ENCODE measurements at places on chromosomes 5 and 9. TPM values are rescaled to one million over a fixed set of nuclear protein-coding genes. Genes with fewer than 3 reads are reported as not detected.

DNA sequence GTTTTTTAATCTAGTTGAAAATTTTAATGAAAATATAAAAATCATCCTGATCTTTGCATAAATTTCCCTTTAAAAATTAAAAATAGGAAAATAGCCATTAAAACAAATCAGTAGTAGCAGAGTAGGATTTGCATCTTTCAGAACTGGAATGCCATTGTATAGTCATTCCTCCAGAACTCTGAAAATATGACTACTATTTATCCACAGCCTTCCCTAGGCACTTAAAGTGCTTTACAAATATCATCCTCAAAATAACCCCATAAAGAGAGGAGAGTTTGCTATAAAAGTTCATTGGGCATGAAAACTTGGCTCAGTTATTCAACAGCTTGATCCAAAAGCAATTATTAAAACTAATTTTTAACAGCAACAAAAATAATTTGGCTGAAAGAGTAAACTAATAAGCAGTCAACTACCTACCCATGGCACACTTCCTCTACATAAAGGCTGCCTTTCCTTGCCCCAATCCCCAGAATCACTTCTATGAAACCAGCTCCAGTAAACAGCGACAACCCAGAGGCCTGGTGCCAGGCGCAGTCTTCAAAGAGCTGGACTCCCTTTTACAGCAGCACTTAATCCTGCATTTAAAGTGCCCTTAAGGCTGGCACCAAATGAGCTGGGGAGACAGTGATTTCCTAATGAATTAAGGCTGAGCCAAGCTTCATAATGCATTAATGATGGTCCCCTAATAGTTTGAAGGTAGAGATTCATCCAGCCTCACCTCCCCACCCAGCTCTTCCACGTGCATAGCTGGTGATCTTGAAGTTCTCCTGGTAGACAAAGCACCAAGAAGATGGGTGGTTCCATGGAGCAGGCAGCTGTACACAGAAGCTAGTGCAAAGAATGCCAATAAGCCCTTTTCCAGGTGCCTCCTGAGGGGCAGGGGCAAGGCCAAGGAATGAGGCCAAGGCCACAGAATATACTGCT, 36.1 kb downstream of the LHFPL2 start:
- no peak for DNase-seq

DNA sequence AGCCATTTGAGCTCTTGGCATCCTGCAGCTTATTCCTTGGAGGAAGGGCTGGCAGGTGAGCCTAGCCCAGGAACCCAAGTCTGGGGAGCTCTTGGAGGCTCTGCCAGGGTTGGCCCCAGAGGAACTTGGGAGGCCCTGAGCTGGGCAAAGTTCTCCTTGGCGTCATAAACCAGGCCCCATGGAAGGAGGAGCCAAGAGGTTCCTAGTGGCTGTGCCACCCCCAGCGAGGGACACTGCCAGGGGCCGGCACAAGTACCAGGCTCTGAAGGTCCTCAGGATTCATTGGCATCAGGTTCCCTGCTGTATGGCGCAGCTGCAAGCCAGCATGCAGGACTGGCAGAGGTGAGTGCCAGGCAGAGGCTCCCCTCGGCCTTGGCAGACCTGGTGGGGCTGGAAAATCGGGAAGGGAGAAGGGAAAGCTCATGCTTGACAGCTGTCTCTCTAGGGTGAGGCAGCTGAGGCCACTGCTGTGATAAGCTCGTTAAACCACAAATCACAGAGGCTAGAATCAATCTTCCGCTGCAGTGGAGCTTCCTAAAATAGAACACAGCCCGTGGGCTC, 54.6 kb upstream of the SYNPO start:
- DNase-seq = no peak

DNA sequence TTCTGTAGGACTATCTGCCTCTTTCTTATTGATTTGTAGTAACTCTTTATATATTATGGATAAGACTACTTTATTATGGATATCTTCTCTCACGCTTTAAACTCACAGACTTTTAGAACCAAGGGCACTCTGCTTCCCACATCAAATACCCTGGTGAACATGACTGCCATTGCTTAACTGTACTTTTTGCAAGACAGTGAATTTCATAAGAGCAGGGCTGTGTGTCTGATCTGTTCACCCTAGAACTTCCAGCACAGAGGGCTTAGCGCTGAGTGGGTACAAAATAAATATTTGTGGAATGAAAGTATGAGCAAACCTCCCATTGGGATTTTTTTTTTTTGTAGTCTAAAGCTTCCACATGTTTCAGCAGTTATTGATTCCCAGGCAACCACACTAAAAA, 84.8 kb downstream of the CFAP77 start:
- no peak for DNase-seq

DNA sequence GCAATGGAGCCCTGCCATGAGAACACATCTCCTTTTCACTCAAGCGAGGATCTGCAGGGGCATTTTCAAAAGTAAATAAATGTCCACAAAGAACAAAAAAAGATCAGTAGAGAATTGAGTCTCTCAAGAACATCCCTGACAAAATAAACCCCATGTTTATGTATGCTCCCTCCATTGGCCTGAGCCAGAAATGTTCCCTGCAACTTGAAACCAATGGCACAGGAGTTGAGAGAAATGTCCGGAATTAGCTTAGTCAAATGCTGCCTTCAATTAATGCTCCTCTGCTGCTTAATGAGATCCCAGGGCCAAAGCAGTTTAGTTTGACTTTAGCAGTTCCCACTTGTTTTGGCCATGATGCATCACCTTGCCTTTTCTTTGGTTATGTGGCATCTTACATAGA, 238.3 kb downstream of the EBF1 start:
- no peak for DNase-seq

SLC28A3 gene
- 0.16 TPM for total RNA-seq

DNA sequence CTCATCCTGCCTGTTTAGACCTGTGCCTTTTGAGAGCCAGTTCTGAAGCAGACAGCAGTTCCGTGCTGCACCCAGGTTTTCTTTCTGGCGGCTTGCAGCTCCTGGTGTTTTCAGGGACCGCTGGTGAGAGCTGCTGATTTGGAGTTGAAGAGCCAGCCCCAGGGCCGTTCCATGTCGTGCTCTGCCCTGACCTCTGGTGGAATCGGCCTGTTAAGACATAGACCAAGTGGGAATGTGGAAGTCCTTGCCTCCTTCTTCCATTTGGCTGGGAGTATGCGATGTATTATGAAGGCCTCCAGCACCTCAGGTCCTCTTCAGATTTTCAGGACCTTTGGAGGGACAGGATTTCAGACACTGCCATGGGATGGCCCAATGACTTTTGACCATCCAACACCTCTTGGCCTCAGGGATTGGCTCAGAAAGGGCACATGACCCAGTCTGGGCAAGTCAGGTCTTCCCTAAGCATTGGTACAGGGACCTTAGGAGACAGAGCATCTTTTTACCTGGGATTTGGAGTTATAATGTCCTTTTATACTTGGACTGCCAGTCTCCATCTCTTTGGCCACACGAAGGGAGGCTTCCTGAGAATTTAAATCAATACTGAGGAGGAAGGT, 136.1 kb upstream of the CLINT1 start:
- peak; percentile 62 for DNase-seq

DNA sequence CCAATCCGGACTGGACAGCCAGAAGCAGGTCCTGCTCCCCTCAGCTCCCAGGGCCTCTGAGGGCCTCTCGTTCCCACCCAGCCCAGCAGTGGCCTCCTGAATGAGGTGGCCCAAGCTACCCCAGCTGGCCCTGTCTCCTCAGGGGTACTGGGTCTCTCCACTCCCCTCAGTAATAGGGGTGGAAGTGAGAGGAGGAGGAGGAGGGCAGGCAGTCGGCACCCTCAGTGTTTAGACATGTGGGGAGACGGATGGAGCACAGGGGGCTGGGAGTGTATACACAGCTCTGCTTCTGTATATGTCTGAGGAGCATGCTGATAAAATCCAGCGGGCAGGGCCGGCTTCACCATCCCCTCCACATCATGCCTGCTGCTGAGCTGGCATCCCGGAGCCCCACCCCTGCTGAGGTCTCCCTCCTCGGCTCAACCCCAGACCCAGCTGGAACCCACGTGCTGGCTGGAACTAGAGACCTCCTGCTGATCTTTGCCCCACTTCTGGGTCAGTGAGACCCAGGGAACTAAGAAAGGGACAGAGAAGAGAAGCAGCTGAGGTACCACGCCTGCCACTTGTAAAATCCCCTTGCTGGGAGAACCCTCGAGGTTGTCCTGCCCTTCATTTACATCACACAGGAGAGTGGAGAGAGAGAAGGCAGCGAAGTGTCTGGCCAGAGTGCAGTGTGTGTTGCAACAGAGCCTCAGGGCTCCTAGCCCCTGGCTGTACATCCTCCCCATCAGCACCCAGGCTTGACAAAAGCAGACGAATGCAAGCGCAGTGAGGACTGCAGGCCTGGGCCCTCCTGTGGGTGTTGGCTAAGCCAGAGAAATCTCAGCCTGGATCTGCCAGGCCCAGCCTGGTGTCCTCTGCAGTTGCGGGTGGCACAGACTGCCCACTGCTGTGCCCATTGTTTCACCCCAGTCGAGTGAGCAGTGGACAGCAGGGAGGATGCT, 77.5 kb downstream of the PSD2 start:
- DNase-seq = no peak

GRCh38 chr9:70119786-70120185, 76.1 kb downstream of the MAMDC2 start:
- DNase-seq = no peak

MAML1 gene
- 21.0 TPM for total RNA-seq

- no peak for DNase-seq
Measured at GRCh38 chr5:177378884-177379883, 5.0 kb upstream of the SLC34A1 start.

- no peak for DNase-seq
Measured at GRCh38 chr9:93071464-93071863, 13.0 kb downstream of the SUSD3 start.

C5orf34 gene
- total RNA-seq = 3.3 TPM

All from breast epithelium (tissue), 4 donors.